CD4-positive, alpha-beta memory T cell (primary cell): ENCODE measurements at places on chromosomes 7 and 10. TPM values are rescaled to one million over a fixed set of nuclear protein-coding genes. Genes with fewer than 3 reads are reported as not detected.

Gene LRRC61
- 11.0 TPM for total RNA-seq

Gene NUTM2D
- 4.7 TPM for total RNA-seq

DNA sequence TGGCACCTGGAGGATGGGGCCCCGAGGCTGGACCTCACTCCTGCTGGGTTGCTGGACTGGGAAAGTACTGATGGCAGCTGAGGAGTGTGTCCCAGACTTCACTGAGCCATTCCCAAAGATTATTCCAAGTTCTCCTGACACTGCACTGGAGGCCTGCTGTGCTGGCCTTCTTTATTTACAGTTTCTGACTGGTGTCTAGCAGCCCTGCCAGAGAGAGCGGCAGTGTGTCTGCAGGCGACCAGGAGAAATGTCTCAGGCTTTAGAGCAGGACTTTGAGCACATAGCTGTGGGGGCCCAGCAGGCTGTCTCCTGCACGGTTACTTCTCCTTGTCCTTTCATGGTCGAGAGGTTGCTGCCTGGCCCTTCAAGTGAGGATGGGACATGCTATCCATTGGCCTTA is 16.1 kb downstream of the HTRA1 start:
- DNase-seq: no peak

- no peak for DNase-seq
These were observed 1140.7 kb upstream of the LRRN3 start for GRCh38 chr7:109950256-109950655.

DNA sequence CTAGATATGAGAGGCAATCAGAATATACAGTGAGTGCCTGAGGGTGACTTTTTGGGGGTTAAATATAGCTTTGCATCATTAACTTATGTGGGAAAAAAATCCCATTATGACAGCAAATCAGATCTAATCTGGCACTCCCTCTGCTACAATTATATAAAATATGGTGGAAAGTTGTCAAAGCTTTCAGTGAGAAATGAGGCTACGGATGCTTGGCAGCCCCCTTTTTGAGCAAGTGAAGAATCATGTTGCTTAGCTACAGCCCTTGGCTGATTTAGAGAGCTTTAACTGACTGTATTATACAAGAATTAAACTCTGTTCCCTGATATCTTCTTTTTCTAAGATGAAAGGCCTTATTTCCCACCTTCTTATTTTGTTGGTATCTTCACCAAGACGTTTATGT is 57.4 kb downstream of the GPR158 start:
- DNase-seq: no peak

GRCh38 chr7:132225216-132226030 is 350.8 kb downstream of the PLXNA4 start:
- no peak for DNase-seq

GRCh38 chr7:91242097-91242844 is 22.0 kb upstream of the FZD1 start:
- no peak for DNase-seq

- DNase-seq: no peak
These were observed 59.9 kb downstream of the CACUL1 start for GRCh38 chr10:118694848-118695247.
